HCT116 (cell line): ENCODE measurements at places on chromosomes 5 and 9. TPM values are rescaled to one million over a fixed set of nuclear protein-coding genes. Genes with fewer than 3 reads are reported as not detected.

- 0 out of 2 replicates have a peak, but pooled peaks cover 2% of the 10 kb centered on the region for H3K27me3 ChIP-seq
- no peak overlapping the region for H3K27ac ChIP-seq
- no peaks in the 10 kb centered on the region for H3K36me3 ChIP-seq
- H3K4me3 ChIP-seq: no peak overlapping the region
- no peaks in the 10 kb centered on the region for H3K4me1 ChIP-seq
Observed at GRCh38 chr9:99040251-99040900, 64.5 kb upstream of the TGFBR1 start.

GRCh38 chr9:5835808-5836207 is 2.9 kb upstream of the ERMP1 start:
- no peaks in the 10 kb centered on the region for H3K36me3 ChIP-seq
- no peak overlapping the region for H3K27ac ChIP-seq
- no peaks in the 10 kb centered on the region for H3K27me3 ChIP-seq

- H3K27me3 ChIP-seq: no peaks in the 10 kb centered on the region
- H3K4me1 ChIP-seq: peaks cover 18% of the 10 kb centered on the region
- peak; percentile 16 for DNase-seq
- H3K4me3 ChIP-seq: no peak overlapping the region
- H3K27ac ChIP-seq: peak overlapping the region; percentile 67
- H3K36me3 ChIP-seq: no peaks in the 10 kb centered on the region
Observed at GRCh38 chr9:113454914-113455761, 8.4 kb upstream of the RGS3 start.

GRCh38 chr5:33049298-33049697 is 338.2 kb downstream of the NPR3 start:
- no peaks in the 10 kb centered on the region for H3K36me3 ChIP-seq
- peak overlapping the region; percentile 12; the same call in 1 of the 2 replicates for H3K27ac ChIP-seq
- DNase-seq: peak; percentile 69
- peaks cover 9% of the 10 kb centered on the region; the same call in 1 of the 2 replicates for H3K4me1 ChIP-seq

DNA sequence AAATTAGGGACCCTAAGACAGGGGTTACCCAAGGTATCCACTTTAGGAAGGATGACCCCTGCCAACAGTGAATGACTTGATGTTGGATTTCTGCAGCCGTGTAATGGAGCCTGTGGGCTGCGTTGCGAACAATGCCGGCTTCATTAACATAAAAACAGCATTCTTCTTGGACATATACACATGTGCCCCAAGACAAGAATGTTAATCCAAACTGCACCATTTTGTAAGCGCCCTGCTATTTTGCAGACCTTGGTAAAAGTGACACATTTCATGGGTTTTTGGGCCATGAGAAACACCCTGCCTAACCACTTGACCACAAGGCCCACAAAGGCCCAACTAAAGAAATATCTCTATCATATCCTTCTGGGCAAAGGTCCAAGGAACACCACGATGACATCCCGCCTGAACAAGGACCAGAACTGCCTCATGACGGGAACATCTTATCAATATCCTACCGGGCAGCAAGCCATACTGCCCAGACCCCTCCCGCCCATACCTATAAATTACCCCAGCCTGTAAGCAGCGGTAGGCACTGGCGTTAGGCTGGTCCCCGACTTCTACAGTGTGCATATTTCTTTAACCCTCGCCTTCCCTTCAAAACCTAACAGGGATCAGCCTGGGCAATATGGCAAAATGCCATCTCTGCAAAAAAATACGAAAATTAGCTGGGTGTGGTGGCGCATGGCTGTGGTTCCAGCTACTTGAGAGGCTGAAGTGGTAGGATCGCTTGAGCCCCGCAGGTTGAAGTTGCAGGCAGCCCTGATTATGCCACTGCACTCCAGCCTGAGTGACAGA is 9.7 kb upstream of the PDCD1LG2 start:
- H3K36me3 ChIP-seq: no peaks in the 10 kb centered on the region
- H3K27ac ChIP-seq: no peak overlapping the region
- no peaks in the 10 kb centered on the region for H3K27me3 ChIP-seq
- no peak for DNase-seq

DNA sequence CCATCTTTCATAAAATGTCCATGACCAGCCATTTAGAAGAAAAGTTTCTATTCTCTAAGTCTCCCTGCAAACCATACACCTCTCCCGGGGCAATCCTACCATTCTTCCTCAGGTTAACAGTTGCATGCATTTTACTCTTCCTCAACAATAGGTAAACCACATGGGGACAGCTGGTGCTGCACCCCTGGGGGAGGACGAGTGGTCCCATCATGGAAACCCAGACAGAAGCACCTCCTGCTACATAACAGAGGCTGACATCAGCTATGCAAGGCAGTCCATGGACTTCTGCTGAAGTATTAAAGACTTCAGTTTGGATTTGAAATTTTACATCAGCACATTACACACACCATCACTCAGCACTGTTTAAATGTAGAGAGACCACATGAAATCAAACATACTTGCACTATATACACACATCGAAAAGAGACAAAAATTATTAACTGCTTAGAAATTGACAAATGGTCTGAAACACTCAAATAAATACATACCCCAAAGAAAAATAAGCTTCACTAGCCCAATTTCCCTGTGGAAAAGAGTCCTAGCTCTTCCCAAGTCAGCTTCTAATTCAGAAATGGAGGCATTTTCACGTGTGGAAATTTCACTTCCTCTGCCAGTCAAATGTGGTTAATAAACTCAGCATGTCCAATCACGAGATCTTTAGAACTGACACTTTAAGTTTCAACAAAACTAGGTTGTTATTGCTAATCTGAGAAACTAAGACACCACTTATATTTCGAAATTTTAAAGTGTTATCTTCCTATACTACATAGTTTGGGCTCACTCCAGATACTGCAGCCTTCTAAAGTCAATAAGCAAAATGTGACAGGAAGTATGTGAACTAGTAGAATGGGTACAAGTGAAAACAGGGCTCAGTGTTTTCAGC is 173.4 kb downstream of the ROR2 start:
- no peak for DNase-seq
- H3K4me3 ChIP-seq: no peak overlapping the region
- H3K27ac ChIP-seq: no peak overlapping the region
- H3K4me1 ChIP-seq: no peaks in the 10 kb centered on the region

DNA sequence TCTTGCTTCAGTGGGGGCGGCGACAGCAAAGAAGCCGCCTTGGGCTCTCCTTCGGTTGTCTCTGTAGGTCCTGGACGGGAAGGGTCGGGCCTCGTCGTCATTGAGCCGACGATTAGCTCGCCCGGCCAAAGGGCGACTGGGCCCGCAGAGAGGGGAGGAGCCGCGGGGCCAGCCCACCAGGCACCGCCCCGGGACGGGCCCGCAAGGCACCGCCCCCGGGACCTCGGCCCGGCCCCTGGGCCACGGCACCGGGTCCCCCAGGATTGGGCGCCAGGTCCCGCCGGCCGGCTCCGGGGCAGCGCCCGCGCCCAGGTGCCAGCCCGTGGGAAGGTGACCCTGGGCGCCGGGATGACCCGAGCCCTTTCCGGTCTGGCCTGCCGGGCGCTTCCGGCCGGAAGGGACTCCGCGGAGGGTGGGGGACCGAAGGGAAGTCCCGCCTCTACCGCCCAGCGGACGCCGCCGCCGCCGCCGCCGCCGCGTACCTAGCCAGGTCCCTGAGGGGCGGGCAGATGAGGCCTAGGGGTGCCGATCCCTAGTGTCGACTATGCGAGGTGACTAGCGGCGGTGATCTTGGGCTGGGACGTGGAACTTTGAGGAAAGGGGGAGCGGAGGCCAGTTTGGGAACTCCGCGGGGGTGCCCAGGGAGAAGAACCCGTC is at the start of the genes GBA2 and RGP1:
Gene GBA2, minus strand, starts transcription at position 371 of the 657 bp plus-strand sequence. CDS start 524 bp downstream, outside the sequence.
Gene RGP1, plus strand, starts transcription at position 430 of the 657 bp plus-strand sequence. CDS start 469 bp downstream, outside the sequence.
- no peaks in the 10 kb centered on the region for H3K27me3 ChIP-seq
- peak within 1 kb of the TSS; percentile 98 for H3K27ac ChIP-seq
- peaks cover 31% of the 10 kb centered on the region; the same call in 1 of the 2 replicates for H3K36me3 ChIP-seq
- peak; percentile 42 for DNase-seq
- peak within 1 kb of the TSS; percentile 89 for H3K4me3 ChIP-seq

DNA sequence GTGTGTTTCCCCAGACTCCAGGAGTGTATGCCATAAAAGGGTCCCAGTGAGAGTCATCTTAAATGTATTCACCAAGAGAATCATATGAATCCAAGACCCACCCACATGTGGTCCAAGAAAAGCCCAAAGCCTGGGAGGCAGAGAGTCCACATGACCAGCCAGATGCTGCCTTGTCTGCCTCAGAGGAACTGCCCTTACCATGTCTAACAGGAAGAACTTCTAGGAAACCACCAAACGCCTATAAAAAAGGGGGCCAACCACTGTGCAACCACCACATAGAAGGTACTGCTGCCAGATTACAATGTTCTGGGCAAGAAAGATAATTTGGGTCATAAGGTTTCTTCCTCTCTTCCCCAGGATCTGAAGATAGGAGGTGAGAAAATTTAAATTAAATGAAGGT is 129.8 kb upstream of the SLC24A2 start:
- peaks cover 13% of the 10 kb centered on the region; the same call in 1 of the 2 replicates for H3K27me3 ChIP-seq
- no peak overlapping the region for H3K27ac ChIP-seq
- H3K4me1 ChIP-seq: no peaks in the 10 kb centered on the region
- no peaks in the 10 kb centered on the region for H3K36me3 ChIP-seq

DNA sequence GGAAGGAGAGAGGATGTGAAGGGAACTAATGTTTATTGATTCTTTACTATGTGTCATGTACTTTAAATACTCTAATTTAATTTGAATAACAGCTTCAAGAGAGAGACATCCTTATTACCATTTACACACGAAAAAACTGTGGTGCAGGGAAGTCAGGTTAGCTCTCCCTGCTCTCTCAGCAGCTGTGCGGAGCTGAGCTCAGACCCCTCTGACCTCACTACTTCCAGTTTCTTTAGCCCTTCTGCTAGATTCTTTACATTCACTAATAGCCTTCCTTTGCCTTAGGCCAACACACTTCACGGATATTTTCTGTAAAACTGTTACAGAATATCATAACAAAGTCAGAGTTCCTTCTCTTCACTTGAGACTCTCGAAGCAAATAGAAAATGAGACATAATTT is 131.3 kb upstream of the ARRDC3 start:
- DNase-seq: no peak
- H3K27ac ChIP-seq: no peak overlapping the region
- no peaks in the 10 kb centered on the region for H3K27me3 ChIP-seq

DNA sequence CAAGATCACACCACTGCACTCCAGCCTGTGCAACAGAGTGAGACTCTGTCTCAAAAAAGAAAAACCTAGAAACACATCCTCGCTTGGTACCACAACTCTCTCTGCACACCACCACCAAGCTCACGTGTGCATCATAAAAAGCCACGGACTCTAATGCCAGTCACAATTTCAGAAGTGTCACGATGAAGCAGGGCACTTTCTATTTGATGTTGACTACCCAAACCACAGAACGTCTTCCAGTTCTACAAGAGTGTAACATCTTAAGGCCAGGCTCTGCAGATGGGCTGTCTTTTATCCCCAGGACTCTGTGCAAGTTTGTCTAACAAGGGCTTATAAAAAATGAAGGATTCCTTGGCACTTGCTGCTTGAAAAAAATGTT is 22.9 kb downstream of the GFPT2 start:
- peaks cover 45% of the 10 kb centered on the region for H3K4me1 ChIP-seq
- H3K36me3 ChIP-seq: no peaks in the 10 kb centered on the region
- no peak overlapping the region for H3K4me3 ChIP-seq
- peak overlapping the region; percentile 52; the same call in 1 of the 2 replicates for H3K27ac ChIP-seq

- no peak overlapping the region for H3K4me3 ChIP-seq
- no peak for DNase-seq
- H3K4me1 ChIP-seq: peaks cover 6% of the 10 kb centered on the region
- H3K36me3 ChIP-seq: no peaks in the 10 kb centered on the region
Observed at GRCh38 chr9:90808890-90809685, 7.5 kb downstream of the SYK start.

- H3K27me3 ChIP-seq: no peaks in the 10 kb centered on the region
- no peaks in the 10 kb centered on the region for H3K4me1 ChIP-seq
- no peaks in the 10 kb centered on the region for H3K36me3 ChIP-seq
- H3K27ac ChIP-seq: no peak overlapping the region
Observed at GRCh38 chr5:85462957-85463356, 1078.3 kb upstream of the EDIL3 start.

GRCh38 chr5:18334949-18335348 is 700.7 kb downstream of the TAF11L14 start:
- no peaks in the 10 kb centered on the region for H3K27me3 ChIP-seq
- no peaks in the 10 kb centered on the region for H3K4me1 ChIP-seq
- H3K36me3 ChIP-seq: no peaks in the 10 kb centered on the region
- H3K27ac ChIP-seq: no peak overlapping the region

- H3K36me3 ChIP-seq: no peaks in the 10 kb centered on the region
- no peaks in the 10 kb centered on the region for H3K27me3 ChIP-seq
- H3K4me1 ChIP-seq: no peaks in the 10 kb centered on the region
- H3K27ac ChIP-seq: no peak overlapping the region
Observed at GRCh38 chr5:57804505-57804904, 321.9 kb upstream of the ACTBL2 start.

DNA sequence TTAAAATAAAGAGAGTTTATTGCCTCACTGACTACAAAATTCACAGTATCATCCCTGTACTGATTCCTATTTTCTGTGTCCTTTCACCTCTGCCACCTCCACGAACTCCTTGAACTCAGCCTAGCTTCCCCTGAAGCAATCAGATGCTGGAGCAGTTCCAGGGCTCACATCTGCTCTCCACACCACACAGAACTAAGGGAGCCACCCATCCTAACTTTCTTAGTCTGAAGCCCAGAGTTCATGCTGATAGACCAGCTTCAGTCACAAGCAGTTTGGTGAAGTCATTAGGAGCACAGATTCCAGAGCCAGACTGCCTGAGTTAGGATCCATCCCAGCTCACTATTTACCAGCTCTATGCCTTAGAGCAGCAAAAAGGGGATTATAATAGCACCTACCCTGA is 15.6 kb upstream of the EPB41L4A start:
- no peaks in the 10 kb centered on the region for H3K36me3 ChIP-seq
- peaks cover 6% of the 10 kb centered on the region; the same call in 1 of the 2 replicates for H3K27me3 ChIP-seq
- no peak overlapping the region for H3K27ac ChIP-seq
- H3K4me1 ChIP-seq: no peaks in the 10 kb centered on the region
- no peak overlapping the region for H3K4me3 ChIP-seq

GRCh38 chr9:34658461-34658860 is 4.0 kb downstream of the CCL27 start:
- no peaks in the 10 kb centered on the region for H3K36me3 ChIP-seq
- no peak overlapping the region for H3K4me3 ChIP-seq
- H3K27me3 ChIP-seq: no peaks in the 10 kb centered on the region
- H3K27ac ChIP-seq: no peak overlapping the region
- peaks cover 2% of the 10 kb centered on the region; the same call in 1 of the 2 replicates for H3K4me1 ChIP-seq

The PCDHGB2 gene
- total RNA-seq: 0.34 TPM

The CARTPT gene
- total RNA-seq: not detected

The LURAP1L gene
- total RNA-seq: 13.3 TPM

The C5orf52 gene
- total RNA-seq: not detected

The SOHLH1 gene
- not detected for total RNA-seq

The ARHGEF39 gene
- total RNA-seq: 29.8 TPM

The SKIC3 gene
- total RNA-seq: 35.1 TPM

The GABRA1 gene
- total RNA-seq: not detected

The FOCAD gene
- total RNA-seq: 40.7 TPM

The TMEM8B gene
- 7.2 TPM for total RNA-seq

The C6 gene
- total RNA-seq: 0.37 TPM

The HNRNPAB gene
- 273 TPM for total RNA-seq

The GLRA1 gene
- total RNA-seq: not detected

The PCDHB5 gene
- not detected for total RNA-seq

The IZUMO3 gene
- not detected for total RNA-seq

The ARSI gene
- 0.07 TPM for total RNA-seq
